ENCODE measurements at places on chromosomes 5 and 9. TPM values are rescaled to one million over a fixed set of nuclear protein-coding genes. Genes with fewer than 3 reads are reported as not detected.

- no peak for DNase-seq
- 0 out of 2 replicates have a peak, but pooled peaks cover 3% of the 10 kb centered on the region for H3K27me3 ChIP-seq
- no peak overlapping the region for H3K4me3 ChIP-seq
- H3K4me1 ChIP-seq, result no peaks in the 10 kb centered on the region
Measured at GRCh38 chr5:52466113-52466512, 321.6 kb upstream of the ITGA1 start.

- H3K27me3 ChIP-seq, result no peaks in the 10 kb centered on the region
- no peak overlapping the region for H3K27ac ChIP-seq
- DNase-seq, result no peak
- H3K4me1 ChIP-seq, result no peaks in the 10 kb centered on the region
Measured at GRCh38 chr5:25334350-25334749, 689.6 kb upstream of the CDH10 start.

GRCh38 chr9:111001526-111001925, 36.7 kb downstream of the LPAR1 start:
- no peak for DNase-seq
- H3K4me1 ChIP-seq, result peaks cover 13% of the 10 kb centered on the region
- no peak overlapping the region for H3K27ac ChIP-seq
- no peaks in the 10 kb centered on the region for H3K27me3 ChIP-seq

DNA sequence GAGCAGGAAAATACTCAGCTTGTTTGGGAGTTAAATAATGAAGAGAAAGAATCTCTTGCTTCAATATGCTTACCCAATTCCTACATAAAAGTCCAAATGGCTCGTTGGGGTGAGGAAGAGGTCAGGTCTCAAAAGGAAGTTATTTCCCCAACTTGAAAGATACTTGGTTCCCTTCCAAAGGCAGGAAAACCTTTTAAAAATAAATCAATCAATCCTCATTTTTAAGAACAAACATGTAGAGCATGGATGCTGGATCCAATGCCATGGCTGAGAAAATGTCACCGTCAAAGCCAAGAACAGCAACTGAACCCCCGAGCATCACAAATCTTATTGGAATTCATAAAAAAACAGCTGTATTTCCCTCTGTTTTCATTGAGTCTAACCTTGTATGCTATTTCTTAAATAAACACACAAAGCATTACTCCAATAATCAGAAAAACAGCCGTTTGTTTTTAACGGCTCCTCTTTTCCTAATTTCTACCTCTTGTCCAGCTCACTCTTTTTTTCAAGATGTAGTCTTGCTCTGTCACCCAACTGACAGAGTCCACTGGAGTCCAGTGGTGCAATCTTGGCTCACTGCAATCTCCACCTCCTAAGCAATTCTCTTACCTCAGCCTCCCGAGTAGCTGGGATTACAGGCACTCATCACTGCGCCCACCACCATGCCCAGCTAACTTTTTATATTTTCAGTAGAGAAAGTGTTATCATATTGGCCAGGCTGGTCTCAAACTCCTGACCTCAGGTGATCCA, 140.7 kb downstream of the GNA14 start:
- no peaks in the 10 kb centered on the region for H3K27me3 ChIP-seq
- no peaks in the 10 kb centered on the region for H3K36me3 ChIP-seq
- no peak overlapping the region for H3K4me3 ChIP-seq
- no peak overlapping the region for H3K27ac ChIP-seq

The SPARC gene
- 1,265 TPM for total RNA-seq

The APC gene
- 35.9 TPM for total RNA-seq

The GFM2 gene
- total RNA-seq, result 67.7 TPM

GRCh38 chr5:74638970-74639806, 1.3 kb downstream of the ENC1 start:
- peaks cover 43% of the 10 kb centered on the region for H3K4me1 ChIP-seq
- H3K27ac ChIP-seq, result peak overlapping the region; percentile 99
- peak overlapping the region; percentile 92 for H3K4me3 ChIP-seq
- H3K27me3 ChIP-seq, result no peaks in the 10 kb centered on the region

DNA sequence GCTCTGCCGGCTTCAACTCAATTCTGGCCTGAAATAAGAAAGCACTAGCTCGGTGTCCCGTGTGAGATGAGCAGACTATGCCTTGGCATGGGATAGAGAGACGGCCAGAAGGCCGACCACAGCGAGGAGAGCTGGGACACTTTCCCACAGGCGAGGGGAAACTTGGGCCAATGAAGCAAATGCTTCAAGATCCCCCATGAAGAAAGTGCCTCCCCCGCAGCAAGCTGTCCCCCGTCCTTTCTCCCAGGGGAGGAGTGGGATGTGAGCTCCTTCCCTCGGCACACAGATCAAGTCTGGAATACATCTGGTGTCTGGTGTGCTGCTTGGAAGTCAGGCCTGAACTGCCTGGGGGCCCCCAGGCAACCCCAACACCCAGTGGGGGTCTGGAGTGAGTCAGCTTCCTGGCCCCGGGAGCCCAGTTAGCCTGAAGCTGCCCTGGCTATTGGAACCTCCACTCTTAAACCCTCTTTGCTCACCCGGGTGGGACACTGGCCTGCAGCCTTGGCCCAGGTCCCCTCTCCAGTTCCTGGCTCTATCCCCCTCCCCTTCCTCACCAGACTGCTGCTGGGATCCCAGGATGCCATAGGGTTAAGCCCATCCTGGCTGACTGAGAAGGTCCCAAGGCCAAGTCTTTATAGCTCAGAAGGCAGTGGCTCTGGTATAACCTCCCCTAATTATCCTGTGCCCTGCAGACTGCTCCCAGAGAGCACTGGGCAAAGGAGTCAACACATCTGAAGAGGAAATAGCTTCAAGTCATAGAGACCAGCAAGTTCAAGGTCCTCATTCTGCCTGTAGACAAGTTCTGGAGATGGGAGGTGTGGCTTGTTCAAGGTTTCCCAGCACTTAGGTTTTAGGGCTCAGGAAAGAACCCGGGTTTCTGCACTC, 205.3 kb downstream of the TTLL11 start:
- no peaks in the 10 kb centered on the region for H3K27me3 ChIP-seq
- no peaks in the 10 kb centered on the region for H3K36me3 ChIP-seq
- H3K4me1 ChIP-seq, result peaks cover 42% of the 10 kb centered on the region

The GFRA3 gene
- total RNA-seq, result not detected

DNA sequence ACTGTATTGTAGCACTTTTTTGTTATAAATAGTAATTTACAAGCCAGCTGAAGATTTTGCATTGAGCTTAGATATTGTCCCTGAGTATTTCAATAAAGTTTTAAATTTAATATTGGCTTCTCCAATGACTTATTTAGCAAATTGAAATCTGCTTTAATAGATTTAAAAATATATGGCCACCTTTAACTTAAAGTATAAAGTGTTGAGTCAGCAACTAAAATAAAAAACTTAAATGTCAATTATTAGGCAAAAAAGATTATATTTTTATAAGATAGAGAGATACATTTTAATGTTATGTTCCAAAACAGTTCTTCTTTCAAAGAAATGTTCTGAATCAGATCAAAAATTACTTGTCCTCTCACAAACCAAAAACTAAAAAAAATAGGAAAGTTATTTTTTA, 60.7 kb downstream of the OSMR start:
- no peaks in the 10 kb centered on the region for H3K27me3 ChIP-seq
- H3K36me3 ChIP-seq, result no peaks in the 10 kb centered on the region
- H3K27ac ChIP-seq, result no peak overlapping the region
- no peaks in the 10 kb centered on the region for H3K4me1 ChIP-seq
- H3K4me3 ChIP-seq, result no peak overlapping the region

DNA sequence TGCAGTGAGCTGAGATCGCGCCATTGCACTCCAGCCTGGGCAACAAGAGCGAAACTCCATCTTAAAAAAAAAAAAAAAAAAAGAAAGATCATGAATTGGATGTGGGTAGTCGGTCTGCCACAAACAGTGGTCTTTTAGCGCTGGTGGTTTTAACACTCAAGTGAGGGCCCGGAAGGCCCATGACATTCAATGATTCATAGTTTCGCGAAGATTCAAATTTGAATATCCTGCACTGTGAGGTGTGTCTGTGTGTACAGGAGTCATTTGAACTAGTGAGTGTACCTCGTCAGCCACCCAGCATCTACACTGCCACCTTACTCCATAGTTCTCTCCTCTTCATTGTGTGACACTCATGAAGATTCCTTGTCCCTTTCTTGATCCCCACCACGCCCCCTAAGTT, 41.3 kb downstream of the CFAP77 start:
- H3K27ac ChIP-seq, result no peak overlapping the region
- DNase-seq, result no peak

DNA sequence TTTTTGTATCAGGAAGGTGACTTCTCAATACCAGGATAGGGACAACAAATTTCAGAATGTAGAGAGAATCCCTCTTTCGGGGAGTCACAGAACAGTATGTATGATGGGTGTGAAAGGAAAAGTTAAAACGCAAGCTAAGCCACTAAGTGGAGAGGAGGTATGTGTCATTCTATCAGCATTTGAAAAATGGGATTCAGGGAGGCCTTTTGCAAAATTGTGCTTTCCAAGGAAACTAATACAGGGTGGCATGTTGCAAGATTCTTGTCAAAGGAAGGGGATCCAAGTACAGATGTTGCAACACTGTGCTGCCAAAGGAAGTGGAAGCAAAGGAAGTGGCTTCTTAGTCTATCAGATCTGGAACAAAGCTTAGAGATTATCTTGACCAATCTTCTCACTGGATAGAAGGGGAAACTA, 12.6 kb upstream of the TNIP1 start:
- peaks cover 49% of the 10 kb centered on the region for H3K4me1 ChIP-seq
- H3K27ac ChIP-seq, result peak overlapping the region; percentile 44
- DNase-seq, result peak; percentile 41
- H3K36me3 ChIP-seq, result no peaks in the 10 kb centered on the region
- no peaks in the 10 kb centered on the region for H3K27me3 ChIP-seq

DNA sequence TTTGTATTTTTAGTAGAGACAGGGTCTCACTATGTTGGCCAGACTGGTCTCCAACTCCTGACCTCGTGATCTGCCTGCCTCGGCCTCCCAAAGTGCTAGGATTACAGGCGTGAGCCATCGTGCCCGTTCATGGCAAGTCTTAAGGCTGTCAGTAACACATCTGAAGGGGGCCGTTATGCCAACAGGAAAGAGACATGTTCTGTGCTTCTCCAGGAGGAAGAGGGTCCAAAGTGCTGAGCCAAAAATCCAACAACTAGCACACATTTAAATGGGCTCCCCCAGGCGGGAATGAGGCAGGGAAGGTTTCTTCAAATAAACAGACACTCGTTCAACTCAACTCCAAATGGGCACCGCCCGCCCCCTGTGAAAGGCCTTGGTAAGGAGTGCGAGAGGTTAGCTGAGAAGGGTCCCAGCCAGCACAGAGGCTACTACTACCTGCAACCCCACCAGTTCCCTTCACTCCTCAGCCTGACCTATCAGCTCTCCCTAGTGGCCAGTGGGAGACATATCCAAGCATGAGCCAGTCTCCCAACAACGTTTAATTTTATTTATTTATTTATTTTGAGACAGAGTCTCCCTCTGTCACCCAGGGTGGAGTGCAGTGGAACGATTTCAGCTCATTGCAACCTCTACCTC, 84.1 kb upstream of the DMRT1 start:
- H3K36me3 ChIP-seq, result no peaks in the 10 kb centered on the region
- H3K4me3 ChIP-seq, result no peak overlapping the region
- no peaks in the 10 kb centered on the region for H3K27me3 ChIP-seq
- H3K27ac ChIP-seq, result no peak overlapping the region

The IRX2 gene
- 6.1 TPM for total RNA-seq

- no peak overlapping the region for H3K27ac ChIP-seq
- H3K4me1 ChIP-seq, result no peaks in the 10 kb centered on the region
- H3K4me3 ChIP-seq, result no peak overlapping the region
- H3K27me3 ChIP-seq, result no peaks in the 10 kb centered on the region
- H3K36me3 ChIP-seq, result no peaks in the 10 kb centered on the region
Measured at GRCh38 chr5:174273325-174273724, 227.8 kb downstream of the NSG2 start.

The PCA3 gene
- total RNA-seq, result 0.59 TPM

GRCh38 chr5:145506185-145506850, 328.8 kb downstream of the PRELID2 start:
- no peak overlapping the region for H3K27ac ChIP-seq
- H3K27me3 ChIP-seq, result no peaks in the 10 kb centered on the region
- no peak overlapping the region for H3K4me3 ChIP-seq

The FCN2 gene
- not detected for total RNA-seq

The NACC2 gene
- 3.6 TPM for total RNA-seq

DNA sequence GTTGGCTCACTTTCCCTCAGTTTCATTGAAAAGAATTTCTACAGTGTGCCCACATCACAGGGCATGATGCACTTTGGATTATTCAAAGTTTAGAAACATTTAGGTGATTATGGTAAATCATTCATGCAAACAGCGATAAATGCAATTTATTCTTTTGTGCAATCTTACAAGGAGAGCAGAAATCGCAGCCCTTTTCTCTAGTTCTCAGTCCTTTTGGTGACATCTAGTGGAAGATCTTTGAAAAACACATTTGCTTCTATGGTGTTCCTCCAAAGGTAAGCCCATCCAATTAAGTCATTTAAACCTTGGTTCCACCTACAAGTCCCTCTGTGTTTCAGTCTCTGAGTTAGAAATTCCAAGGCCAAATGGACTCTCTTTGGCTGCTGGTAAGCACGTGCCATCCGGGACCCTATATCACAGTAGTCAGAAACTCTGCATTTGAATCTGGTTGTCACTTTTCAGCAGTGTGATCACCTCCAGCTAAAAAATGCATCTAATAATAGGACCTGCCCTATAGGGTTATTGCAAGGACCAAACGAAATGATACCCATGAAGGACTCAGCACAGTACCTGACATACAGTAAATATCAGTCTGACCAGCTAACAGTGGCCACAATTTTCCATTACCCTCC, 66.4 kb downstream of the MACROH2A1 start:
- no peak overlapping the region for H3K4me3 ChIP-seq
- H3K4me1 ChIP-seq, result peaks cover 18% of the 10 kb centered on the region
- DNase-seq, result peak; percentile 81

GRCh38 chr5:163943546-163943945, 438.1 kb downstream of the MAT2B start:
- no peak overlapping the region for H3K27ac ChIP-seq
- H3K27me3 ChIP-seq, result peaks cover 2% of the 10 kb centered on the region
- DNase-seq, result no peak
- H3K4me1 ChIP-seq, result no peaks in the 10 kb centered on the region
- peaks cover 2% of the 10 kb centered on the region for H3K36me3 ChIP-seq
- no peak overlapping the region for H3K4me3 ChIP-seq

Data from SJCRH30 (cell line).